WERI-Rb-1 (cell line): ENCODE measurements at places on chromosomes 1 and 21.

DNA sequence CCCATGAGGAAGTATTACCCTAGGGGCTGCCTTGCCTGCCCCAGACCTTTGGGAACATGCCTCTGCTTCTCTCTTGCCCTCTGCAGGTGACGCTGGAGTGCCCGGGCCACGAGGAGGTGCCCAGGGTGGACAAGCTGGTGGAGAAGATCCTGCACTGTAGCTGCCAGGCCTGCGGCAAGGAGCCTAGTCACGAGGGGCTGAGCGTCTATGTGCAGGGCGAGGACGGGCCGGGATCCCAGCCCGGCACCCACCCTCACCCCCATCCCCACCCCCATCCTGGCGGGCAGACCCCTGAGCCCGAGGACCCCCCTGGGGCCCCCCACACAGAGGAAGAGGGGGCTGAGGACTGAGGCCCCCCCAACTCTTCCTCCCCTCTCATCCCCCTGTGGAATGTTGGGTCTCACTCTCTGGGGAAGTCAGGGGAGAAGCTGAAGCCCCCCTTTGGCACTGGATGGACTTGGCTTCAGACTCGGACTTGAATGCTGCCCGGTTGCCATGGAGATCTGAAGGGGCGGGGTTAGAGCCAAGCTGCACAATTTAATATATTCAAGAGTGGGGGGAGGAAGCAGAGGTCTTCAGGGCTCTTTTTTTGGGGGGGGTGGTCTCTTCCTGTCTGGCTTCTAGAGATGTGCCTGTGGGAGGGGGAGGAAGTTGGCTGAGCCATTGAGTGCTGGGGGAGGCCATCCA is 7.8 kb upstream of the HTR6 start:
- DNase-seq: no peak

- no peak for DNase-seq
Observed at GRCh38 chr1:67336783-67337182, 29.1 kb downstream of the IL12RB2 start.

DNA sequence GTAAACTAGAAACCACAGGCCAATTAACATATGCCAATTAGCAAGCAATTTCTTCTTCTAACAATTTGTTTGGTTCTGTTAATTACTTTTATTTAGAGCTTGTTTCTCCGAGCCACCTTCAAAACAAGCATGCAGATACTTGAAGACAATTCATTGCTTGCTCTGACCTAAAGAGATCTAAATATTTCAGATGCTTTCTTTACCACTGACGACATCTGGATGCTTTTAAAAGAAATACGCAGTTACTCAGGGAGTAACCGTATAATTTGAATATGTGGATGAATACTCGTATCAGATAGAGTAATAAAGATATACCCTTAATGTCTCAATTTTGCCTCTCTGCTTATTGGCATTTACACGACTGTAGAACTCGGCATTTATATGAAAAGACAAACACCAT is 390.0 kb downstream of the DISC1 start:
- no peak for DNase-seq

DNA sequence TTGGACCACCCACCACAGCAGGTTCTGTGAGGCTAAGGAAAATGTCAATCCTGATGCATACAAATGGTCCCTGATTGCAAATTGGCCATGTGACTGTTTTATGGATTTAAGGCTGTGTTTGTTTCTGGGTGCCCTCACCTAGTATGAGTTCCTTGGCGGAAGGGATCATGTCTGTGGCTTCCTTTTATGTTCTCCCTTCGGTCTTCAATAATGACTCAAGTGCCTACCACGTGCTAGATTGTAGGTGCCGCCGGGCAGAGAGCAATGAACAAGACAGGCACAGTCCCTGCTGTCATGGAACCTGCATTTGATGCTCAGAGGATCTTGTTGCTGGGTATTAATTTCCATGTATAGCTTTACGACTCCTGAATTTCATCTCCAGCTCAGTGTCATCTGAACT is 9.8 kb upstream of the VWA5B1 start:
- DNase-seq: no peak

GRCh38 chr1:192767798-192768197 is 41.0 kb upstream of the RGS2 start:
- DNase-seq: no peak

- DNase-seq: no peak
Observed at GRCh38 chr1:210332233-210332632, 3.5 kb downstream of the HHAT start.

DNA sequence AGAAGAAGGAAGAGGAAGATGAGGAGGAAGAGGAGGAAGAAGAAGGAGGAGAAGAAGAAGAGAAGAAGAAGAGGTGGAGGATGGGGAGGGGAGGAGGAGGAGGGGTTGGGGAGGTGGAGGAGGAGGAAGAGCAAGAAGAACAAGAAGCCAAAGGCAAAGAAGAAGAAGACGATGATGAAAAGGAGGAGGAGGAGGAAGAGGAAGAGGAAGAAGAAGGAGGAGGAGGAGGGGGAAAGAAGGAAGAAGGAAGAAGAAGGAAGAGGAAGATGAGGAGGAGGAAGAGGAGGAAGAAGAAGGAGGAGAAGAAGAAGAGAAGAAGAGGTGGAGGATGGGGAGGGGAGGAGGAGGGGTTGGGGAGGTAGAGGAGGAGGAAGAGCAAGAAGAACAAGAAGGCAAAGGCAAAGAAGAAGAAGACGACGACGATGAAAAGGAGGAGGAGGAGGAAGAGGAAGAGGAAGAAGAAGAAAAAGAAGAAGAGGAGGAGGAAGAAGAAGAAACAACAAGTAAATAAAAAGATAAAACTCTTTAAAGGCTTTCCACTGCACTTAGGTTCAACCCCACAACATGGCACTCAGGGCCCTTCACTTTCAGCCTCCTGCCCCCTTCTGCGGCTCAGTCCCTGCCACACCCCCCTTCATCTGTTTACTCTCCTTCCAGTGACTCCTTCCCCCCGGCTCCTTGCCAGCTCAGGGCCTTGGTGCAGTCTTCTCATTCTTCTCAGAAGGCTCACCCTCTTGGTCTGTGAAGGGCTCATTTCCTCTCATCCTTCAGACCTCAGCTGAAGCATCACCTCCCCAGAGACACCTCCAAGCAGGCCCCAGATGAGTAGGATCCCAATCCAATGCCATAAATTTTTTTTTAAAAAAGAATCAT is 114.0 kb downstream of the KCNN3 start:
- DNase-seq: no peak

GRCh38 chr1:233357595-233358397 is 30.3 kb downstream of the MAP3K21 start:
- DNase-seq: no peak

- peak; percentile 74 for DNase-seq
Observed at GRCh38 chr1:48676822-48677221, 99.9 kb downstream of the BEND5 start.

GRCh38 chr1:192571668-192572067 is 3.9 kb upstream of the RGS1 start:
- no peak for DNase-seq

DNA sequence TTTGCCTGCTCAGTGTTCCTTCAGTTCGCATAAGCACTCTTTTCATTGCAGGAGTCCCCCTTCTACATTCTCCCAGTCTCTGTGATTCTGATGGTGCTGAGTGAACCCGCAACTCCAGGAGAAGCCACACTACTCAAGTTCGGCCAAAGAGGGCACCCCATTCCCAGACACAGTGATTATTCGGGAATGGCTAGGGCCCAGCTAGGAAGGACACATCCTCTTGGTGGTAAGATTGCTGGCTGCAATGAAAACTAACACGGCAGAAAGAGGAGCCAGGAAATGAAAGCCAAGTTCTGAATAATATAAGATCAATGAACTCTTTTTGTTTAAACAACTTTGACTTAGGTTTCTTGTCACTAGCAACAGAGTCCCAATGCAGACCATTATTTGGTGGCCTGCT is 14.9 kb downstream of the CREG1 start:
- no peak for DNase-seq

GRCh38 chr1:192949783-192950182 is 109.4 kb downstream of the UCHL5 start:
- no peak for DNase-seq

GRCh38 chr1:26345718-26346117 is 8.2 kb downstream of the CRYBG2 start:
- no peak for DNase-seq

DNA sequence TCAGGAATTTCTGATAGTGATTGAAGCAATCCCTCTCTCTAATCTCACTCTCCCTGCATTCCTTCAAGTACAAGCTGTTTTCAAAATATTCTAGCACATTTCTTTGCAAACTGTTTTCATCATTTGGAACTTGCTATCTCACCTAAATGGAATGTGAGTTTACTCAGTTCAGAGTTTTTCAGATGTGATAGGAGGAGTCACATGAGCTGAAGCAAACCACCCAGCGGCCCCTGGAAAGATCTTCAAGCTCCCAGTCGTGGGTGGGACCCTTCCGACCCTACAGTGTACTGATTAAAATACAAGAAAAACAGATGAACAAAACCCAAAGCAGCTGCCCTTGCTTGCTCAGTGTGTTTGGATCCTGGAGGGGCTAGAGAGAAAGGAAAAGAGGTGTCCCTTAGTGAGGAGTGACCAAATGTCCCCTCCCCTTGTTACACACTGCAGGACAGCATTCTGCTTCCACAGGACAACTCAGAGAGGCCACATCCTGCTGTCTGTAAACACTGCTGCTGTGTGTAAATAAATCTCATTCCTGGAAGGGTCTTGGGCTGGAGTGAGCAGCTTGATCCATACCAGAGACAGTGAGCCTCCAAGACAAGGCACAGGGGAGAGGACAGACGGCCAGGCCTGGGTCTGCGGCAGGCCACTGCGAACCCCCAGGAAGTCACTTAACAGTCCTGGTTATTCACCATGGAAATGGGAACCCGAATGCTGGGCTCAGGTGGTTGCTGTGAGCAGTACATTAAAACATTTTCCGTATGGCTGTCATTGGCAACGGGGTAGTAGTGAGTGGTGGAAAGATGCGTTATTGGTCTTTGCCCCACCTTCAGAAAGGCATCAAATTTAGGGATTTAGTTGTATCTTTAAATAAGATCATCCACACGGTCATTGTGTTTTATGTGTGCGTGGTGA is 229.2 kb downstream of the RHOU start:
- DNase-seq: no peak

DNA sequence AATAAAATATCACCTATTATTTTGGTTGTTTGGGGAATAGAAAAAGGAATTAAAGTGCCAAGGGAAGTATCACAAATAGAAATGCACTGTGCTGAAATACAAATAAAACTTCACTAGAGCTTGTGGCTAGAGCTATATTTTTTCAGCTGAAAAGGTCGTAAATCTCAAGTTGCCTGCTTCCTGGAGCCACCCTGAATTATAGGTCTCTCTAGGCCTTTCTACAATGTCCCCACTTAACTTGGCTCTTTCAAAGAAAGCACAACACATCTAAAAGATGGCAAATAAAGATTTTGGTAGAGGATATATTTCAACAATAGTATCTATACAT is 5.0 kb upstream of the RNF2 start:
- no peak for DNase-seq
